Activated CD4-positive, alpha-beta T cell treated with anti-CD3 and anti-CD28 coated beads, Interleukin-2, amount 50 U/mL, for 1 hour (primary cell): ENCODE measurements at places on chromosomes 3 and 15.
A peak's percentile ranks its signal among the peaks of the same experiment; 100 is the strongest.

DNA sequence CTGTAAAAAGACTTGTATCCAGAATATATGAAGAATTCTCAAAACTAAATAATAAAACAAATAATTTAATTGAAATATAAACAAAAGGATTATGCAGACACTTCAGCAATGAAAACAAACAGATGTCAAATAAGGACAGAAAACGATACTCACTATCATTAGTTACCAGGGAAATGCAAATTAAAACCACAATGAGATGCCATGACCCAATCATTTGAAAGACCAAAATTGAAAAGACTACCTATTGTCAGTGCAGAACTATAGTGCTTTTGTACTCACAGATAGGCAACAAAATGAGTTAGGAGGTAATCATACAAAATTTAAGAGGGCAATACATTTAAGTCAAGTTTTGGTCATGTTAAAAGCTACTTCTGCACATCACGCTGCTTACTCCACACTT, 31.6 kb upstream of the OR5K4 start:
- DNase-seq: no peak

GRCh38 chr15:60372756-60373155, 25.0 kb downstream of the ANXA2 start:
- DNase-seq: no peak

- DNase-seq: no peak
These were observed 178.2 kb upstream of the LPP start for GRCh38 chr3:187975561-187976364.

DNA sequence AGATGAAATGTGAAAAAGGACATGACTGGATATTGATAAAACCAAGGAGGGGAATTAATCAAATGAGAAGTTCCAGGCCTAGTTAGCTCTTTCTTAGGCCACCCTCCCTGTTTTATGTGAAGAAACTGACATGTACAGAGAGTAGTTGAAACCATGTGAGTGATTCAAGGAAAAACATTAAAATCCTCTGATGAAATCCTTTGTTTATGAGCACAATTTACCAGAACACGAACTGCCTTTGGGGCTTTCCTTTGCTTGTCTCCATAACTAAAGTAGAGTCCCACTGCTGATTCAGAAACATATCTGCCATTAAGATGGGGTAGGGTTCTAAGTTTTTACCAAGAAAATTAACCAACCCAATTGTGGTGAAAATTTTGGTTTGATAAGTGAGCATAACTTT, 558.3 kb downstream of the NR2F2 start:
- no peak for DNase-seq

DNA sequence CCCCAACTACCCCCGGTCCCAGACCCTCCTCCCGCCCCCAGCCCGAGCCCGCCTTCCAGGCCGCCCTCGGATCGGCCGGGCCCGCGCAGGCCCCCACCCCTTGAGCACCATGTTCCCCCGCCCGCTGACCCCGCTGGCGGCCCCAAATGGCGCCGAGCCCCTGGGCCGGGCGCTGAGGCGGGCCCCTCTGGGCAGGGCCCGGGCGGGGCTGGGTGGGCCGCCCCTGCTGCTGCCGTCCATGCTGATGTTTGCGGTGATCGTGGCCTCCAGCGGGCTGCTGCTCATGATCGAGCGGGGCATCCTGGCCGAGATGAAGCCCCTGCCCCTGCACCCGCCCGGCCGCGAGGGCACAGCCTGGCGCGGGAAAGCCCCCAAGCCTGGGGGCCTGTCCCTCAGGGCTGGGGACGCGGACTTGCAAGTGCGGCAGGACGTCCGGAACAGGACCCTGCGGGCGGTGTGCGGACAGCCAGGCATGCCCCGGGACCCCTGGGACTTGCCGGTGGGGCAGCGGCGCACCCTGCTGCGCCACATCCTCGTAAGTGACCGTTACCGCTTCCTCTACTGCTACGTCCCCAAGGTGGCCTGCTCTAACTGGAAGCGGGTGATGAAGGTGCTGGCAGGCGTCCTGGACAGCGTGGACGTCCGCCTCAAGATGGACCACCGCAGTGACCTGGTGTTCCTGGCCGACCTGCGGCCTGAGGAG, 472 bp downstream of the CHST14 start:
- peak; percentile 6 for DNase-seq

- no peak for DNase-seq
These were observed 9.3 kb upstream of the SRP14 start for GRCh38 chr15:40048211-40048792.

- DNase-seq: no peak
These were observed 14.1 kb downstream of the MRPS22 start for GRCh38 chr3:139357899-139358298.

DNA sequence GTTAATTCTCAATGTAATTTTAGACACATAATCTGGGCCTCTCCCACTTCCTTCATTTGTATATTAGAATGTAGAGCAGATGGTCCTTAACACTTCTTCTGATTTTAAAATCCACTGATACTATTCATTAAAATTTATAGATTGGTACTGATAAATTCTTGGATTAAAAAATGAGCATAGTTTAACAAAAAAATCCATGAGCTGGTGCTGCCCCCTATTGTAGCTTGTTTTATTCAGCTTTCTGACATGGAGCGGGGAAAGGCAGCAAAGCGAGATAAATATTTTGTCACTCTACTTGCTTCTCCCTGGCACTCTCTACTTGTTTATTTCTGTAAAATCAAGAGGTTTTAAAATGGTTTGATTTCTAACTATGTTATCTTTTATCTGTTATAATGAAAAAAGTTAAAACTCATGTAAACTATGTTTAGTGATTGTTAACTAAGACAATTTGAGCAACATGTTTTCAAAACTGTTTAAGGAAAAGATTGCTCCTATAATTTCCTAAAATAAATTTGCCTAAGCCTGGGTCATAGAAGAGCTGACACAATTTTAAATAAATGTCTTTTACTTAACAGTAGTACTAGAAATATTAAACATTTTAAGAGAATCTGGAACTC, 26.5 kb upstream of the PLOD2 start:
- no peak for DNase-seq

DNA sequence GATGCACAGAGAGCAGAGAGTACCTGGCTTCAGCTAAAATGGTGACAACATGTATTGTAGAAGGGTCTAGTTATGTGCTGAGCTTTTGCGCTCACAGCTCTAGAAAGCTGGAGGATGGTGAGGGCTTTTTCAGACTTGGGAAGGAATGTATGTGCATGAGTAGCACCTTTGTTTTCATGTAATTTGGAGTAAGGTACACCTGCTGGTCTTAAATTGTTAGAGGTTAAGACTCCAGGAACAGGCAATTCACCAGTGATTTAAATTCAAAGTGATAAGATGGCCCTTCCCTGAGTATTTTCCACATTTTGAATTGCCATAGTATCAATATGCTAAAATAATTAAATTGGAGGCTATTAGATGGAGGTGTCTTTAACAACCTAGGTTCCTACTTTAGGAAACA, 436.4 kb upstream of the GOLIM4 start:
- no peak for DNase-seq

DNA sequence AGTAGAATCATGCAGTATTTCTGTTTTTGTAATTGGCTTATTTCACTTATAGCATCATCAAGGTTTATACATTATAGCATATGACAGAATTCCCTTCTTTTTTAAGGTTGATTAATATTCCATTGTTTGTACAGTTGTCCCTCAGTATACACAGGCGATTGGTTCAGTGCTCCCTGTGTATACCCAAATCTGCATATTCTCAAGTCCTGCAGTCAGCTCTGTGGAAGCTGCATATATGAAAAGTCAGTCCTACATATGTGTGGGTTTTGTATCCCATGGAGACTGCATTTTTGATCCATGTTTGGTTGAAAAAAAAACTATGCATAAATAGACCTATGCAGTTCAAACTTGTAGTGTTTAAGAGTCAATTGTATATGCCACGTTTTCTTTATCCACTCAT, 127.7 kb downstream of the ISL2 start:
- DNase-seq: no peak

- DNase-seq: no peak
These were observed 59.2 kb upstream of the IL12A start for GRCh38 chr3:159929171-159930141.

DNA sequence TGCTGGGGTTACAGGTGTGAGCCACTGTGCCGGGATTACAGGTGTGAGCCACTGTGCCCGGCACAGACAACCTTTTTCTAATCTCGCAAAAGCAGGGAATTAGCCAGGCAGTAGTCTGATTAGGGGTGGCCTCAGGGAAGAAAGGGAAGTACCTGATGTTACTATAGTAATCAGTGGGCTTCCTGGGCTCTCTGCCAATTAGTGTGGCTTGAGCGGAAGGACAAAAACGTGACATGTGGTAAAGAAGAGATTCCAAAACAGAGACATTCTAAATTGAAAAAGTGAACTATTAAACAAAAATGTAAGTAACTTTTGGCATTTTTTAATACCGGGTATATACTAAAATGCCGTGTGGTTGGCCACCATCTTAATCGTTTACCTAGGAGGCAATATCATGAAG, 48.1 kb downstream of the CFAP20DC start:
- no peak for DNase-seq

DNA sequence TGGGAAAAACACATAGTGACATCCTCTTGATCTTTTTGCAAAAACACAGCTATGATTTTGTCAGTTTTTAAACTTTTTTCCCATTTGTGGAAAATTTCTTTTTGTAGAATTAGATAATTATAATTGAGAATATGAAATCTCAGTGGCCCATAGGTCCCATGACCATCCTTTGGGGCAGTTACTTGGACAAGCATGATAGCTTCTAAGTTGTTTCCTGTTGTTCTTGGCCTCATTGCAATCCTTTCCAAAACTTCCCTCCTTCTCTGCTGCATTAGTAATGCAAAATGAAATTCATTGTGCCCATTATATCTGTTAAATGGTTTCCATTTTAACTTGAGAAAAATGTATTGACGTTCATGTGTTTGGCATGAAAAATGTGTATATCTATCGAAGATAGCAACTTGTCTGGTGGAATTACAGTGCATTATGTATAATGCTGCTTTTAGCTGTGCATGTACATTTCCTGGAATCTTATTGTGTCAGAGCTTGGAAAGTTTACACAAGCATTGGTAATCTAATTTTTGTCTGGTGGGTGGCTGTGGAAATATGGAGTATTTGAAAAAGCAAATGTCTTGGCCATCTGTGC, 70.0 kb downstream of the MDFIC2 start:
- no peak for DNase-seq

DNA sequence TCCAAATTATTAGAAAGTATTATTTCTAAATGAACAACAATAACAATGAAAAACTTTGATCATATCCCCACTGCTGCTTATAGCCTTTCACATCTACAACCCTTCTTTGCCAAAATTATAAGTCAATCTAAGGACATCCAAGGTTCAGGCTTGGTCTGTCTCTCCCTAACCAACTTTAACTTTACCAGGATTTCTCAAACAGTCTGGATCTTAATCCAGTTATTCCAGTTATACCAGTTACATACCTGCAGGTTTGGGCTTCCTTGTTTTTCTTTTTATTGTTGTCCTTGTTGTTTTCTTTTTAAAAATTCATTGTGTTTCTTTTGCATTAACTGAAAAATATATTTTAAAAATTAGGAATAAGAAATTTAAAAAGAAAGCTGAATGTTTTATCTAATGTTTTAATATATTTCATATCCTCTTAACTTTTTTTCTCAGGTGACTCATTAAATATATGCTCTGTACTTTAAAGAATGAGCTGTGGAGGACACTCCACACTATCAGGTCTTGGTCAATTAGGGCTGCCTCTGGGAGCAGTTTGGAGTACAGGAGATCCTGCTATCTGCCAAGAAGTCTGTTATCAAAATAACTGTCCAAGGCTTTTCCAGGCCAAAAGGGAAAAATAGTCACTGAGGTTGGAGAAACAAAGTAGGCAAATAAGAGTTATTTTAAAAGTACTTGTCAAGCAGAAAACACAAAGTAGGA, 421.4 kb downstream of the EPHA6 start:
- DNase-seq: no peak

DNA sequence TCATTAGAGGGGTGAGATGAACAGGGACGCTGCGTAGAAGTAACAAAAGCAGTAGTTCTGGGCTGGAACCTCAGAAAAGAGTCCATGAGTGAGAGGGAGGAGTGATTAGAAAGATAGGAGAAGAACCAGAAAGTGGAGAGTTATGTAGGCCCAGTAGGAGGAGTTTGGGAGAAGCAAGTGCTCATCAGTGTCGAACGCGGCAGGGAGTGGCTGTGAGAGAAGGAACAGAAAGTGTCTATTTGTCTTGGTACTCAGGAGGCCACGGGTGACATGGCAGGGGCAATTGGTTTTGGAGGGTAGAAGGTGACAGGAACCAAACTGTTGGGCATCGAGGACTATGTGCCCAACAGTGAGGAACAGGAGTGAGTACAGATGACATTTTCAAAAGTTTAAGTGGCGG, 1.3 kb upstream of the INSYN1 start:
- DNase-seq: no peak

DNA sequence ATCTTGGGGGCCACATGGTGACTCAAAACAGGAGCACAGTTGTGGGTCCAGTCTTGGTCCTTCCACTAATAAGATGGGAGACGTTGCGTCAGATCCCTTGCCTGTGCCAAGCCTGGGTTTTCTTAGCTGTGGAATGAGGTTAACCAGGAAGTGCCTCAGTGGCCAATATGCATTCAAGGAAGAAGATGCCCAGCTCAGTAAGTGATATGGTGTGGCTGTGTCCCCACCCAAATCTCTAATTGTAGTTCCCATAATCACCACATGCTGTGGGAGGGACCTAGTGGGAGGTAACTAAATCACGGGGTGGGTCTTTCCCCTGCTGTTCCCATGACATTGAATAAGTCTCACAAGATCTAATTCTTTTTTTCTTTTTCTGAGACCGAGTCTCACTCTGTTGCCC, 6.4 kb downstream of the ALG1L2 start:
- DNase-seq: no peak

DNA sequence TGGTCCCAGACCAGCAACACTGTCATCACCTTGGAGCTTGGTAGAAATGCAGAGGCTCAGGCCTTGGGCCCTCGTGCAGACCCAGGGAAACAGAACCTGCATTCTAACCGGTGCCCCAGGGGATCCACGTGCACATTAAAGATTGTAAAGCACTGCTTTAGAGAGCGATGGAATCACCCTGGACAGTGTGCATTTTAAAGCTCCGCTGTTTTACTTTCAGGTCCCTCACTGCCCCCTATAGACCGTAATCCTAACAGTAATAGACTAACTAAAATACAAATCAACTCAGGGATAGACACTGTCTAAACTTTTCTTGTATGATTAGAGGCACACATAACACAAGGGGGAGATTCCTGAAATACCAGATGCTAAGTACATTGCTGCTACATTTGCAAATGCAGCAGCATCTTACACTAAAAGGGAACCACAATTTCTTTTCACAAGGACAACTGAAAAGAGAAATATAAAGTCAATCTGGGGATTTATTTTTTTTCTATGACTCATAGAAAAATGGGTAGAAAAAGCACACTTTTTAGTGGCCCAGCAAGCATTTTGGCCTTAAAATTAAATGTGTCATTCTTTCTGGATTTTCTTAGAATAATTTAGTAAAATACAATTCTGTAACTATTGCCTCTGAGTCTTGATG, 10.5 kb upstream of the SH3GL3 start:
- DNase-seq: no peak

GRCh38 chr15:43316016-43316970, 14.1 kb downstream of the LCMT2 start:
- DNase-seq: no peak

DNA sequence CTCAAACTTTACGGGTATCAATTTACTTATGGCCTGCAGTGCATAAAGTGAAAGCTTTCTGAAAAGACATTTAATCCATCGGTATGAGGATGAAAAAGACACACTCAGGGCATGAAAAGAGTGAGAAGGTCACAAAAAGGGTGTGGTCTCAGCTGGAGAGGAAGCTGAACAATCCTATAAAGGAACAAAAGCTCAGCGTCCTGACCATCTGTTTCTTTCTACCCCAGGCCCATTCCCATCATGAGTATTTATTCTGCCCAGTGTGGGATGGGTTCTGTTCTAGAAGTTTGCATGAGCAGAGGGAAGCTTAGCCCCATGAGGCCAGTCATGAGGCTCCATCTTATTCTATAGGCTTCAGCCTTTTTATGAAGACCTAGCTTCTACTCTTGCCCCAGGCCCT, 144.6 kb downstream of the LPP start:
- no peak for DNase-seq
